ENCODE measurements at places on chromosomes 11 and 22.
A peak's percentile ranks its signal among the peaks of the same experiment; 100 is the strongest.

- no peak for DNase-seq
These were observed 258.9 kb downstream of the SWAP70 start for GRCh38 chr11:9922806-9923205.

DNA sequence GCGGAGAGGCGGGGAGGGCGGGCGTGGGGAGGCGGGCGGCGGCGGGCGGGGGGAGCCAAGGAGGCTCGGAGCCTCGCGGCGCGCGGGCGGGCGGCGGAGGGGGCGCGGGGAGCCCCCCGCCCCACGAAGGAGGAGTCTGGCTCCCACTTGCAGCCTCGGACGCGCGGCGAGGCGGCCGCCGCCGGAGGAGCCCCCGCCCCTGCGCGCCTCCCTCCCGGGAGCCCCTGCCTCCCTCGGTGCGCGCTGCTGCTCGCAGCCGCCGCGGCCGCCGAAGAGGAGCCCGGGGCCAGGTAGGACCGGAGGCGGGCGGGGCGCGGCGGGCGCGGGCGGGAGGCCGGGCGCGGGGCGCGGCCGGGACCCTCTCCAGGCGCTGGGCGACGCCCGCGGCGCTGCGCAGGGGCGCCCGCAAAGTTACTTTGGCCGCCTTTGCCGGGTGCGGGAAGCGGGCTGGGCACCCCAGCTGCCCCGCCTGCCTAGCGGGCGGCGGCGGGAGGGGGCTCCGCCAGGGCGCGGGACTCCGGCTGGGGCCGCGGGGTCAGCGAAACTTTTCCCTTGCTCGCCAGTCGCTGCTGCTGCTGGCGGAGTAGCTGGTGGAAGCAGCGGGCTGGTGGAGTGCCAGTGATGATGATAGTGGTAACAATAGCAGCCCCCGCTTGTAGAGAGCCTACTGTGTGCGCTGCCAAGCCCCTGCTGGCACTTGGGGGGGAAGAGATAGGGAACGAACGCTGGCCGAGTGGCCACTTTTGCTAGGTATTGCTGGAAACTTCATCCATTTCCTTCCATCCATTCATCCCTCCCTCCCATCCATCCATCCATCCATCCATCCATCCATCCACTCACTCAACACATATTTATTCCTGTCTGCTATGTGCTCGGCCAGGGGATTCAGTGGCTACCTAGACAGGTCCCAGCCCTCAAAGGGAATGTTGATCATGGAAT, at the start of gene MPPED1:
Gene MPPED1, plus strand, starts transcription at position 146 of the 939 bp plus-strand sequence. CDS start 12,972 bp downstream, outside the sequence.
- no peak for DNase-seq

- peak; percentile 22 for DNase-seq
These were observed 3.8 kb downstream of the DGCR2 start for GRCh38 chr22:19118329-19118880.

- no peak for DNase-seq
These were observed 113.2 kb upstream of the RAG2 start for GRCh38 chr11:36711104-36711825.

DNA sequence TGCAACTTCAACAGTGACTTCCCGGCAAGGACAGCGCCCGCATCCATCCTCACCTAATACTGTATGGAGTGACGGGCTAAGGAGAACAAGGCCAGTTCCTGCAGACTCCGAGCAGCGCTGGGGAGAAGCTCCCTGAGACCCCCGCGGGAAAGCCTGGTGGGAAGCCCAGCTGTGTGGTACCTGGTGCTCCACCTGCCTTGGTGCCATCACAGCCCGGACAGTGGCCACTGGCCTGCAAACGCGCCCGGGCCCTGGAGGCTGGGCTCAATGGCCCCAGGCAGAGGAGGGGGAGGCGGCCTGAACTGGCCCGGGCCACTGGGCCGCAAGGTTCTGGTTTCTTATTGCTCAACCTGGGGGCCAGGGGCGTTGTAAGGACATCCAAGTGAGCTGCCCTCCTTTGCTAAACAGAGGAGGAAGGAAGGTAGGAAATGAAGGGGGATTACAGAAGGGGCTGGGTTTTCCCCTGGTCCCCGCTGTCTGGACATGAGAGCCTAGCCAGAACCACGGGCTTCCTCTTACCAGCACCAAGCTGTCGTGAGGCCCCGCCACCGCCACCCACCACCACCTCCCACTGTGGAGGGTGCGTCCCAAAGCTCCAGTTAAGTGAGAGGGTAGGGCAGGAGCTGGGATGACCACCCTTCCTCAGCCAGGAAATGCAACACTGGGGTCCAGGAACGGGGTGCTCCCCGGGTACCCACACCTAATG, 8.5 kb upstream of the CDC42BPG start:
- DNase-seq, result no peak

GRCh38 chr11:65906602-65907001, 6.4 kb upstream of the FOSL1 start:
- no peak for DNase-seq
